ENCODE measurements at places on chromosomes 1 and 21.

- no peak for DNase-seq
Measured at GRCh38 chr1:23169727-23170335, 1.2 kb upstream of the LUZP1 start.

- peak; percentile 21 for DNase-seq
Measured at GRCh38 chr1:5992814-5993555, 760 bp upstream of the NPHP4 start.

DNA sequence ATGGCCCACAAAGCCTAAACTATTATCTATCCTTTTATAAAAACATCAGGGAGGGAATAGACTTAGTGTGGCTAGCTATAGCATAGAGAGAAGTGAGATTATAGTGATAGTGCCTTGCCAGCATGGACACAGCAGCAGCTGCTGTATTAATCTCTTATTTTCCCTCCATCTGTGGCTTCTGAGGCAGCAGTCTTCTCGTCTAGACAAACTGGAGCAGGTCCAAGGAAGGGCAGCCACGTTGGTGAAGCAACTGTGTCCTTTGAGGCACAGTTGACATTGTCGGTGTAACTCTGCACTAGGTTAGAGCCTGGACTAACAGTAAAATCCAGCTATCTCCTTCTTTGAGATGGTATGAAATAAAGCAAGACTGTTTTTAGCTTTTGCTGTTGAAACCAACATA, 131.3 kb downstream of the CACHD1 start:
- no peak for DNase-seq

GRCh38 chr21:35436899-35437298, 387.8 kb upstream of the RUNX1 start:
- DNase-seq = no peak

GRCh38 chr1:90712915-90713730, 4.0 kb downstream of the BARHL2 start:
- DNase-seq = no peak

GRCh38 chr1:203463469-203464062, 12.0 kb upstream of the PRELP start:
- DNase-seq = no peak

GRCh38 chr1:244337839-244338238, 113.9 kb downstream of the ADSS2 start:
- no peak for DNase-seq

- DNase-seq = no peak
Measured at GRCh38 chr1:52334906-52335528, 31.0 kb downstream of the CC2D1B start.

- no peak for DNase-seq
Measured at GRCh38 chr1:55305735-55306134, 90.6 kb upstream of the USP24 start.

GRCh38 chr1:178646821-178647220, 78.2 kb upstream of the RALGPS2 start:
- no peak for DNase-seq

DNA sequence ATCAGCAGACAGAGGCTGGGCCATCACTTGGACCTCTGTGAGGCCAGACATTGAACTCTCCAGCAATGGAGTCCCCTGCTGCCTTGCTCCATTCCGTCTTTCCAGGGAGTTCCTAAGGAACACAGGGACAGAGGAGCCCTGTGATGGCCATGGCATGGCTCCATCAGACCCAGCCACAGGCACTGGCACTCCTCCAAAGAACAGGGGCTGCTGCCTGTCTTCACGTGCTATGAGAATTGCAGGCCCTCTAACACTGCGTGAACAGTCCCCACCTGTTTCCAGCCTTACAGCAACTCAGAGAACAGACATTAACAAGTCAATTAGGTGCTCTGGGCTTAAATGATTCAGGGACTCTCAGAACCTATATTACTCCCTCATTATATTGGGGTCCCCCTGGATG, 140.8 kb downstream of the ASTN1 start:
- DNase-seq = no peak

- DNase-seq = no peak
Measured at GRCh38 chr1:211813590-211813989, 17.0 kb downstream of the LPGAT1 start.

DNA sequence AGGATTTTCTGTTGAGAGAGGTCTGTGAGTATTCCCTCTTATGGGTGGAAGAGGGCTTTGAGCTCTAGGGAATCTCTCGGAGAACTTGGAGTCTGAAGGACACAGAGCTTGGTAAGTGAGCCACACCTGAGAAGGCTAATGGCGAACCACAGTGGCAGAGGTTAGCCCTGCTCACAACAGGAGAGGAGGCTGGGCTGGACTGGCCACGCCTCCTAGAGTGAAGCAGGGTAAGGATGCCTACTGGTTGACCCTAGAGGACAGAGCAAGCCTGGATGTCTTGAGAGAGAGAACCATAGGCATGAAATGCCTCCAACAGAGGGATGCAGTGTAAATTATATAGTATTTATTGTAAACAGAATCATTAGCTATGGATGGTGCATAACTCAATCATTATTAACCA, 232.6 kb downstream of the PCP4 start:
- DNase-seq = no peak

- no peak for DNase-seq
Measured at GRCh38 chr1:1623181-1623630, 7.9 kb downstream of the MIB2 start.

DNA sequence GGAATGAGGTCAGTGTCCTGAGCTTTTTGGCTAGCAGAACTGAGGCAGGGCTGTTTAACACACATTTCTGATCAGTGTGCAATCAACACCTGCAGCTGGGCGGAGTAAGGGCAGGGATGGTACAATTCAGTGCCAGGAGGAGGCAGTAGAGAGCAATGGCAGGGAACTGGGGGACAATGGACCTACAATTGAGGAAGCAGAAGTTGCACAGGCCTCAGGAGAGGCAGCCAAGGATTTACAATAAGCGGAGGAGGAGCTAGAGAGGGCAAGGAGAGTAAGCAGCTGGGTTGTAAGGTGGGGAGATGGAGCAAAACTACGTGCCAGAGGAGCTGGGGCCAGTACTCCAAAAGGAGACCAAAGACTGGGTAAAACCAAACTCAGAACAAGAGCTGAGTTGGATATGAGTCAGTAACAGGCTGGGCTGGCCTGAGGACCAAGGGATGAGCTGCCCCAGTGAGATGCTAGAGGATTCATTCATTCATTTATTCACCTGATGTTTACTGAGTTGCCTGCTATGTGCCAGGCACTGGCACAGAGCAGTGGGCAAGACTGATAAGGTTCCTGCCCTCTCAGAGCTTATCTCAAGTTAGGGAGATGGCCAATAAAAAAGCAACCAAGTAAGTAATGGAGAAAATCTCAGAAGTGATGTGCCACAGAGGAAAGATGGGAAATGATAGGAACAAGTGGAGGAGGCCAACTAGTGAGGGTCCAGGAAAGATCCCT, 10.4 kb upstream of the GALE start:
- peak; percentile 70 for DNase-seq

DNA sequence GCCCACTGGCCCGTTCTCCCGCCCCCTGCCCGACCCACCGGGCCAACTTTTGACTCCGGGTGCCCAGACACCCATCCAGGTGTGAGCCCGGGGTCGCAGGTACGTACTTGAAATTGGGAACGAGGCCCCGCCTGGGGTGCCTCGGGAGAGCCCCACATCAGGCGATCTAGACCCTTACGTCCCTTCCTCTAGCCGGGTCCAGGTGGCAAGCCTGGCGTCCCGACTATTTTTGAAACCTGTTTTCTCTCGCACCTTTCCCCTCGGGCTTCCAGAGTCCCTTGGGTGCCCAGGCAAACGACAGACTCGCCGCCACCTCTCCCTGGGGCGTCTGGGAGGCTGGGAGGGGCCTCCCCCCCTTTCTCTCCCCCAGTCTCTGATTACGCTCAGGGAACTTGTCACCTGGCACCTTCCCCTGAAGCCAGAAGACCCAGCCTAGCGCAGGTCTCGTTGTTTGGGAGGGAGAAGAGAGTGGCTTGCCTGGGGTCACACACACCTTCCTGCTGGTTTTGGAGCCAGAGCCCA, 898 bp downstream of the LDLRAP1 start:
- no peak for DNase-seq

- DNase-seq = no peak
Measured at GRCh38 chr21:45574691-45575090, 32.5 kb upstream of the SLC19A1 start.

DNA sequence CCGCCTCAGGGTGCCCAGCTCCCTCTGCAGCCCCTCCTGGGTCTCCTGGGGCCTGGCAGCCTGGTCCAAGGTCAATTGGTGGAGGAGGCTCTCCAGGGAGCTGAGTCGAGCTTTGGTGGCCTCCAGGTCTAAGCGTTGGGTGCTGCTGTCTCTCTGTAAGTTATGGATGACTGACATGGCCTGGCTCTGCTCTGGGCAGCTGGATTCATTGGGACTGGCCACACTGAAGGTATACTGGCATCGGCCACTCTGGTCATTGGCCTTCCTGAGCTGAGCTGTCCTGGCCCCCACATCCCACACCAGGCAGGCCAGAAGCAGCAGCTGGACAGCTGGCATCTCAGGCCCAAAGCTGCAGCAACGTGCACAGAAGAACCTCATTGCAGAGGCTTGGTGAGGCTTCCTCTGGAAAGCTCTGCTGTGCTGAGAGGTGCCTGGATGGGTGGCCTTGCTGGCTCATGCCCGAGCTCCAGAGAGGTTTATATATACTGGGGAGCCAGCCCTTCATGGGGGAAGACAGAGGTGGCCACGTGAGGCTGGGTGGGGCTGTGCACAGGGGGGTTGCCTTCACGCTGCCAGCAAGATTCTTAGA, at the start of gene MYOC:
Gene MYOC, minus strand, starts transcription at position 455 of the 589 bp plus-strand sequence. Its CDS starts 77 bp downstream, at position 378.
- DNase-seq = no peak

DNA sequence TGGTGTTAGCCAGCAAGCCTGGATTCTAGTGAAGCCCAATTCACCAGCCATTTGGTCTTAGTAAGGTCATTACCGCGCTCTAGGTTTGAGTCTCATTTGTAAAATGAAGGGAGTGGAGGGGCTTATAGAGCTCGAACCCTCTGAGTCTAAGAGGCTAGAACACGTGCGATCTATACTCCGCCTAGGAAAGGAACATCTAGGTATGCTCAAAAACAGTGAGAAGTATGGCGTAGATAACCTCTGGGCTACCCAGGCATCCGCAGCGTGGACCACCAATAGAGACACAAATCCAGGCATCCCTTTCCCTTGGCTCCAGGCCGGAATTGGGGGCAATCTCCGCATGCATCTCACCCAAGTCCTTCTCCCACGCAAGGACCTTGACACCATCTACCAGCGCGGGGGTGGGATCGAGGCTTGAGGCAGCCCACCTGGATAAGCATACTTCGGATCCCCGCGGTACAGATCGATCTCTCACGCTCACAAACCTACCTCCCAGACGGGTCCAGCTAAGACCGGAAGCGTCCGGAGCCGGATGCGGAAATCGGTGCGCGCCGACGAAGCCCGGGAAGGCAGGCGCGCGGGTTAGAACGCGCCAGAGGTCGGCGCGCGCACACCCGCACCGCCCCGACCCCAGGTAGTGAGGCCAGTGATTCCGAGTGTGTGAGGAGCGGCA, at the start of gene METTL25B:
Gene METTL25B, plus strand, starts transcription at position 544 of the 673 bp plus-strand sequence. CDS start 636 bp downstream, outside the sequence.
- DNase-seq = peak; percentile 80

DNA sequence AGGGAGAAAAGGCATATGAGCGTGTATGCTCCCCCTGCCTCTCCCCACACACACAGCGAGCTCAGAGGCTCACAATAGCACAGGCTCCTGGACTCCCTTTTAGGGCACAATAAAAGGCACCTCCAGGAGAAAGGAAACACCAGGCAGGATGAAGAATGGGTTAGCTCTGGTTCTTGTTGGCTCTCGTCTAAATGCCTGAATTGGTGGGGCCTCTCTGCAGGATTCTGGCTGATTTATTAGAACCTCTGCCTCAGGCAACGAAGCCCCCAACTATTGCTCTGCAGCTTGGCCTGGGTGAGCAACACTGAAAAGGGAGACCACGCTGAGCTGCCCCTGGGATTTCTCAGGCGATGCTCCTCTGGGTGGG, 590.9 kb upstream of the PLXNA2 start:
- no peak for DNase-seq

GRCh38 chr1:88784551-88784950, 100.5 kb downstream of the PKN2 start:
- DNase-seq = no peak

- DNase-seq = peak; percentile 42
Measured at GRCh38 chr1:178310685-178311105, 186.1 kb downstream of the CLEC20A start.

- DNase-seq = no peak
Measured at GRCh38 chr1:90716552-90717355, at the start of gene BARHL2. Gene BARHL2, minus strand, starts transcription at chr1:90717302. Its CDS starts 107 bp downstream, at chr1:90717195.

GRCh38 chr1:14915356-14916054, 238.0 kb upstream of the TMEM51 start:
- peak; percentile 18 for DNase-seq

DNA sequence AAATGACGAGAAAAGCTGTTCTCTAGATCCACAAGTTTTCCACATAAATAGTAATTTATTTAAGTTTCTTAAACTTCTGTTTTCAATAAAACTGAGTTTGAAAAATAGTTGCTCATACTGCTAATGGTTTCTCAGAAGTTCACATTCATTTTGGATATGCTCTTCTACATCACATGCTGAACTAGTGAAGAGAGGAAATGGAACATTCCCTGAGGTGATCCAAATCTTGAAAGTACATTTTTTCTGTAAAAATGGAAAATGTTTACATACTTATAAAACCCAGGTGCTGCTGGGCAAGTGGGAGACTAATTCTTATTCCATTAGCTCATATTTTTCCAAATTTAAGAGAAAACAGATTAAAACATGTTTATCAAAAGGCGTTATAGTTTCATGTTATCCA, 111.7 kb downstream of the ADGRL4 start:
- DNase-seq = no peak

- no peak for DNase-seq
Measured at GRCh38 chr1:234262007-234262753, 111.1 kb upstream of the COA6 start.

GRCh38 chr1:113582084-113582483, 177.2 kb downstream of the PHTF1 start:
- no peak for DNase-seq

DNA sequence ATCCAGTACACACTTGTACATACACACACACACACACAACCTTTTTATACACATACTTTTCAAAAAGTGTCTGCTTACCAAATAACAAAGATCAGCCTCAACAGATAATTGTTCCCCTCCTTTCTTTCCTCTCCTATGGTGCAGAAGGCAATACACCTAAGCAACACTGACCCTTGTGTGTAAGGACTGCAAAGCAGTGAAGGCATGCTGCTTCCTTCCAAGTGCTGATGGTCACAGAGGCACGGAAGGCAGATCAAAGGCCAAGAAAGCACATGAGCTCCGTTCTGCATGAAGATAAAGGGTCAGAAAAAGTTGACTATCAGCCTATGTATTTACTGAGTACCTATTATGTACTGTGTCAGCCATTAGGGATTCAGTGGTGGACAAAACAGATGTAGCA, 168.8 kb downstream of the TNR start:
- DNase-seq = no peak

GRCh38 chr1:200245473-200245872, 164.4 kb downstream of the ZNF281 start:
- no peak for DNase-seq

DNA sequence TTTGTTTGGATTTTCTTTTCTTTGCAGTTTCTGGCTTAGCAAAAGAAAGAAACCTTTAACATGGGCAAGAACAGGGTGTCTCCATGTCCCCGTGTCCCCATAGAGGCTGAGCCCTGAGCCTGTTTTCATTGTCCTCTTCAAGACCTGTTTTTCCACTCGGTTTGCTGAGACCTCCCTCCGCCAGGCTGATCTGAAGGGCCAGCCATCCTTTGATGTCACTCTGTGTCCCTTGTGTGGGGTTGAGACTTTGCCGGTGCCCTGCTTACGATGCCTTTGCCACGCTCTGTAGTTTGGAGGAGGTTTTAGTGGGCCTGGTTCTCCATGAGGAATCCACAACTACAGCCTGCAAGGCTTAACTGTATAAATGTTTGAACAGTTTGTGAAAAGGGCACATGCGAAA, 23.8 kb downstream of the IFNGR2 start:
- DNase-seq = no peak
